ENCODE measurements at places on chromosomes 16 and 17. TPM values are rescaled to one million over a fixed set of nuclear protein-coding genes. Genes with fewer than 3 reads are reported as not detected.
A peak's percentile ranks its signal among the peaks of the same experiment; 100 is the strongest.

The RTN4RL1 gene
- 0.47 TPM for total RNA-seq

DNA sequence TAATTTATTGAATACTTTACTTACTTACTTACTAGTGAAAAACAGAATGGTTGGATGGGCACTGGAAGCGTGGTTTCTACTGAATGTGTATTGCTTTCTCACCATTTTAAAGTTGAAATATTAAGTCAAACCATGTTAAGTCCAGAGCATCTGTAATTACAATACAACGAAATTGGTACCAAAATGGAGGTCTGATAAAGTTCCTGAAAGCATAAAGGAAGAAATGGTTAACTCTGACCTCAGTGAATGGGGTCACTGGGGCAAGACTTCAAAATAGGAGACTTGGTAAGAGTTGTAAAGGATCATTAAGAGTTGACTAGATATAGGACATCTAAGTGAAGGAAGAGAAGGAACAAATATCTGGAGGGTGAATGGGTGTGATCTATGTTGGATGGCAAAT, 237.1 kb downstream of the MAF start:
- DNase-seq, result no peak

DNA sequence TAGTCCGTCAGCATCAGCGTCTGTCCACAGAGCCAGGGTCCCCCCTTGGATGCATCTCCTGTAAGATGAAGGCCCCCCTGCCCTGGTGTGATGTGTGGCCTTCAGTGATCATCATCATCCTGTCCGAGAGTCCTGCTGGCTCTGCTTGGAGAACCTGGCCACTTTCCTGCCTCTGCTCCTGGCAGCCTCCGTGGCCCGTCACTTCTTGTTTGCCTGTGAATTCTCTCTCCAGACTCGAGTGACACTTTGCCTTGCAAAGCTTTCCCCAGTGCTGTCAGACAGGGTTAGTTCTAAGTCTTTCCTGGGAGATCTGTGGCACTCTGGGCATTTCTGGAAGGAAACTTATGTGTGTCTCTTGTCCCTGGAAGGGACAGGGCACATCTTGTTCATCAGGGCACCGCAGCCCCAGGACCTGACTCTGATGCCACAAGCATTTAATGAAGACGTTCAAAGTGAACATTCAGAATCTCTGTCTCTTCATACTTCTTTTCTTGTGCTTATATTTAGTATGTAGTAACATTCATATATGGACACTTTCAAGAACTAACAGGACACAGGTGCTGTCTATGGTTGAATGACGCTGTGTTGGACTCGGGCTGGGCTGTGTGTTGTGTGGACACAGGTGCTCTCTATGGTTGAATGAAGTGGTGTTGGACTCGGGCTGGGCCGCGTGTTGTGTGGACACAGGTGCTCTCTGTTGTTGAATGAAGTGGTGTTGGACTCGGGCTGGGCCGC, 68.5 kb downstream of the RPTOR start:
- DNase-seq, result no peak

The GRAP gene
- total RNA-seq, result not detected

The TIGD7 gene
- 5.4 TPM for total RNA-seq

GRCh38 chr16:76816475-76816874, 374.5 kb upstream of the MON1B start:
- no peak for DNase-seq

The LGALS9 gene
- total RNA-seq, result 2.9 TPM

The KRTAP1-4 gene
- total RNA-seq, result not detected

DNA sequence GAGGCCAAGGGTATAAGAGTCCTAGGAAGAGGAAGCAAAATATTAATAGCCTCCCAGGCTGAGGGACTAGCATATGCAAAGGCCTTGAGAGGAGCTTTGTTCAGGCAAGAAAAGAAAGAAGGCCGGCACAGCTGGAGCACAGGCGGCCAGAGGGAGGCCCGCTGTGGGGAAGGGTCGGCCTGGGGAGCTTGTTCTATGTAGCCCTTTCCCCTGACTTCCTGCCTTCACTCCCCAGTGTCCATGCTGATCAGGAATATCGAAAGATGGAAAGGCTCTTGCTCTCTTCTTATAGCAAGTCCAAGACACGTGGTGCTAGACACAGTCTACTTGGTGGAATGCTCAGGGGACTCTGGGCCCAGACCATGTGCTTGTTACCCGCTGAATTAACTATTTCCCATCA, 27.4 kb upstream of the HAS3 start:
- DNase-seq, result no peak

DNA sequence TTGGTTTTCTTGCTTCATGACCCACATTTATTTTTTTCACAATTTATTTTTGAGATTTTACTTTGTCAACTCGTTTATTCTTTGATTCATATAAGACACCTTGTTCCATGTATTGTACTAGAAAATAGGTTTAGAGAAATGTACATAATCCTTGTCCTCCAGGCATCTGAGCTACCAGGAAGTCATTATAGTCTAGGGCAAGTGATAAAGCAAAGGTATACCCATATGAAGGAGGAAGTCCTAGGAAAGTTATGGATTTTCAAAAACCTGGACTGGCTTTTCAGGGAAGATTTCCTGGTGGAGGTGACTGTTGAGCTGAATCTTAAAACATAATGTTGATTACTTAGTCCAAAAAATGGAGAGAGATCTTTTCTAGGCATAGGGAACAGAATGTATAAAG, 98.8 kb upstream of the SHISA6 start:
- DNase-seq, result no peak

GRCh38 chr17:29585080-29585751, 4.2 kb downstream of the GIT1 start:
- no peak for DNase-seq

- peak; percentile 15 for DNase-seq
These were observed 345.3 kb upstream of the TNRC6C start for GRCh38 chr17:77613218-77613617.

- DNase-seq, result no peak
These were observed at the start of gene PLEKHH3 for GRCh38 chr17:42676424-42677011. PLEKHH3 (minus strand) TSS chr17:42676994; CDS start chr17:42676563, 431 bp downstream.

GRCh38 chr16:565419-566330, 1.1 kb upstream of the NHLRC4 start:
- no peak for DNase-seq

- no peak for DNase-seq
These were observed 53.0 kb downstream of the RPA1 start for GRCh38 chr17:1882836-1883235.

The KRT12 gene
- total RNA-seq, result not detected

DNA sequence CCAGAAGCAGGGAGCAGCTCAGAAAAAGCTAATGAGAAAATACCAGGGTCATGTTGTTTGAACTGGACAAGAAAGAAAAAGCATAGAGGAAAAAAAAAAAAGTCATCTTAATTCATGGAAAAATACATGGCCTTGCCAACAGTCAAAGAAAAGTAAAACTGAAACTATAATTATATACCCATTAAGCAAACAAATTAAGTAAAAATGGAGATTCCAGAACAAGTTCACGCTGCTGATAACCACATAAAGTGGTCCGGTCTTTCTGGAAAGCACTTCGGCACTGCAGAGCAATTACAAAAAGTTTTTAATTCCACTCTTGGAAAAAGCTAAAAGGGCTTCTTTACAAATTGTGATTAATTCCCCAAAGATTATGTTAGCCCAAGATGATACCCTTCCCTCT, 12.4 kb upstream of the P2RX5 start:
- no peak for DNase-seq

GRCh38 chr16:87133966-87134627, 183.1 kb downstream of the C16orf95 start:
- peak; percentile 65 for DNase-seq

The KRT9 gene
- not detected for total RNA-seq

DNA sequence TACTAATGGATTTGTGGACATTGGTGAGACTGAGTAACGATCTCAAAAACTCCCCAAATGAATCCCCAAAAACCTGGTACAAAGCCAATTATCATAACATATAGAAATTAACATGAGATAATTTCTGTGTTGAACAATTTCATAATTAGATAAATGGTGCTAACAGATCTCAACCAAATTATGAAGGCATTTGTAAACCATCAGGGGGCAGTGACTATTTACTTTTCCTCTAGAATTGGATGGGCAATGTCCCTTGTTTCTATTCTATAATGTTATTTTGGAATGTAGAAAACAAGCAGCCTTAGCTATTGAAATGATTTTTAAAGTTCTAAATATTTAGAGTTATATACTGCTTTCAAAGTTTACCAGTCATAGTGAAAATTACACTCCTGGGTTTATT, 57.8 kb downstream of the MYH10 start:
- no peak for DNase-seq

- DNase-seq, result no peak
These were observed 674.0 kb upstream of the SOX9 start for GRCh38 chr17:71446645-71447437.

GRCh38 chr17:29615492-29616299, 7.0 kb downstream of the CORO6 start:
- peak; percentile 87 for DNase-seq

The ACACA gene
- 82.7 TPM for total RNA-seq

The TBC1D3I gene
- total RNA-seq, result 0.60 TPM

Measured in chondrocyte (in vitro differentiated cells).